ENCODE measurements at places on chromosomes 2 and 18.

- no peak overlapping the region for H3K27ac ChIP-seq
- H3K36me3 ChIP-seq = no peaks in the 10 kb centered on the region
- H3K27me3 ChIP-seq = no peaks in the 10 kb centered on the region
- no peaks in the 10 kb centered on the region for H3K4me1 ChIP-seq
- DNase-seq = no peak
Measured at GRCh38 chr2:83517727-83518368, 941.2 kb downstream of the SUCLG1 start.

DNA sequence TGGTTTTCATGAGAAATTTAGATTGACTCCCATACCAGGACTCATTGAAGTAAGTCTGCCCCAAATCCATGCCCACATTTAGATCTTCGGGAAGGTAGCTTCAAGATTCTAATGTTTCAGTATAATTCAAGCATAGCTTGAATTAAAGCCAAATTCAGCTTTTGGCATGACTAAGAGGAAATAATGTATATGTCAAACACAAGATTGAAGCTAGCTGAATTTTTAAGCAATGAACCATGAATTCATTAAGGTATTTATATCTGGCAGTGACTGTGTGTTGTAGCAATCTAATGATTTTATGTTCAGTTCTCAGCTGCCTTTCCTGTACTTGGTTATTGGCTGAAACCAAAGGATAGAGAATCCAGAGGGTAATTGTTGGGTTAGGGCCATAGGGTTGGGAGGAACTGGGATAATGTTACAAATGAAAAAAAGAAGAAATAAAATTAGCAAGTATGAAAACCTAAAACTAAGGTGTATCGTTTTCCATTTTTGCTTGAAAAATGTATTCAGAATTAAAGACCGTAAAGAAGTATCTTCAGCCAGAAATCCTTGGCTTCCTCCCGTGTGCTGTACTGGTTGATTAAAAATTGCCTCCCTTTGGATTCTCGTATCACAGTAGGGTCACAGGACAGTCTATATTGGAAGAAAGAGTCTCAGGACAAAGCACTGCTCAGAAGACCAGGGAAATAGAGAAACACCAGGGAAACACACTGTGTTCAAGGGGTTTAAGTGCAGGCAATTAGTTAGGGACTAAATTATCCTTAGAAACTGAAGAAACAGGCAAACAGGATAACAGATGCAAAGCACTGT lies 119.0 kb upstream of the FN1 start:
- H3K27me3 ChIP-seq = no peaks in the 10 kb centered on the region
- H3K27ac ChIP-seq = no peak overlapping the region
- no peak overlapping the region for H3K4me3 ChIP-seq
- DNase-seq = no peak

GRCh38 chr2:156158808-156159207 lies 173.7 kb downstream of the NR4A2 start:
- no peak for DNase-seq
- peaks cover 10% of the 10 kb centered on the region for H3K27me3 ChIP-seq
- H3K4me1 ChIP-seq = no peaks in the 10 kb centered on the region
- no peaks in the 10 kb centered on the region for H3K36me3 ChIP-seq

GRCh38 chr2:85057226-85057962 lies 75.8 kb upstream of the TCF7L1 start:
- peaks cover 23% of the 10 kb centered on the region for H3K4me1 ChIP-seq
- H3K27ac ChIP-seq = no peak overlapping the region
- DNase-seq = peak; percentile 23
- H3K4me3 ChIP-seq = no peak overlapping the region

DNA sequence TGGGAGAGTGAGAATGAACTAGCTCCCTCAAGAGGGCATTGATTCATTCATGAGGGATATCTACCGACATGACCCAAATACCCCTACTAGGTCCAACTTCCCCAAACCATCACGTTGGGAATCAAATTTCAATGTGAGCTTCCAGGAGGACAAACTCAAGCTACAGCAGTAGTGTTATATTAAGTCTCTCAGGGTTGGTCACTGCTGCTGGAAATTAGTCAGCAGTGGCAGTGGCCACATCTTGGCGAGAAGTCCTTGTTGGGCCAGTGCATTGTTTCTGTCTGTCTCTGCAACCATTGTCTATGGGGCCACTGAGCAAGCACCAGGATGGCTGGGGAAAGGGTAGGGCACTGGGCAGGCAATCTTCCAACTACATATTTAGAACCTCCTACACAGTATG lies 47.5 kb downstream of the THUMPD2 start:
- H3K4me3 ChIP-seq = no peak overlapping the region
- no peak for DNase-seq
- H3K4me1 ChIP-seq = peaks cover 8% of the 10 kb centered on the region
- H3K36me3 ChIP-seq = peaks cover 36% of the 10 kb centered on the region
- peaks cover 2% of the 10 kb centered on the region for H3K27me3 ChIP-seq

GRCh38 chr18:31821545-31822171 lies 61.0 kb upstream of the SLC25A52 start:
- no peaks in the 10 kb centered on the region for H3K36me3 ChIP-seq
- no peak overlapping the region for H3K4me3 ChIP-seq
- H3K27ac ChIP-seq = no peak overlapping the region
- no peaks in the 10 kb centered on the region for H3K27me3 ChIP-seq
- no peak for DNase-seq

DNA sequence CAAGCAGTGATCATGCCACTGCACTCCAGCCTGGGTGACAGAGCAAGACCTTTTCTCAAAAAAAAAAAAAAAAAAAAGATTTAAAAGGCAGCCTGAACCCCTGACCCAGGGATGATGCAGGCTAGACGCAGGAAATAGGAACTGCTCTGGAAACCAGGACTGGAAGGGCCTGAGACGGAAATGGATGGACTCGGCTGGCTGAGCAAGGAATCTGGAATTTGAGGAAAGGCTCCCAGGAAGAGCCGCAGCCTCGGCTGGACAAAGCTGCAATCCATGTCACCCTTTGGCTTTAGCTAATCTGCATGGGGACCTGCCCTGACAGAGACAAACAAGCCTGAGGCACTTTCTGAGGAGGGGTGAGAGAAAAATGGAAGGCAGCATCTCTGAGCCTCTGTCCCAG lies 55.0 kb upstream of the DAPL1 start:
- no peak overlapping the region for H3K27ac ChIP-seq
- H3K36me3 ChIP-seq = no peaks in the 10 kb centered on the region
- H3K27me3 ChIP-seq = peaks cover 8% of the 10 kb centered on the region
- peaks cover 3% of the 10 kb centered on the region for H3K4me1 ChIP-seq
- H3K4me3 ChIP-seq = no peak overlapping the region
- no peak for DNase-seq

DNA sequence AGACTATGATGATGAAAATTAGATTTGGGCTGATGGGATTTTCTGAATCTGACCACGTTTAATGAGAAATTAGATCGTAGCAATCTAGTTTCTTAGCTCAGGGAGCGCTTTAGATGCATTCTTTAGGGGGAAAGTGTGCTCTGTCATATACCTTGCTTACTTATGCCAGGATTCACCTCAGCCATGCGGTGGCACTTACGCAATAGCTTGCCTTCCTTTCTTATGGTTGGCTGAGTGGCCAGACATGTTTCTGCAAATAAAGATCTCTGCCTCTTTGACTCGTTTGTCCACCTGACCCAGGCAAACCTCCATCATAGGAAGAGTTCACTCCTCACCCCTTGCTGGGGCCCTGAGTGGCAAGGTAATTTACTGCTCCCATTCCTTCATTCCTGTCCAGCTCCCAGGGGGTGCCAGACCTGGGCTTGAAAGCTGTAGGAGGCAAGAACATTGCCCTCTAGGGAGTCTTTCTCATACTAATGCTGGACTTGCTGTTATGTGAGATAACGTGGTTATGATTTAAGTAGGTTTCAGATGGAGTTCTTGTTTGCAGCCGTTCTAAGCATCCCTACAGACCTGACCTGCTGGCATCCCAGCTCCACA lies 57.1 kb downstream of the FBLN7 start:
- H3K27ac ChIP-seq = no peak overlapping the region
- no peaks in the 10 kb centered on the region for H3K27me3 ChIP-seq
- H3K4me3 ChIP-seq = no peak overlapping the region
- H3K4me1 ChIP-seq = peaks cover 28% of the 10 kb centered on the region
- no peak for DNase-seq

DNA sequence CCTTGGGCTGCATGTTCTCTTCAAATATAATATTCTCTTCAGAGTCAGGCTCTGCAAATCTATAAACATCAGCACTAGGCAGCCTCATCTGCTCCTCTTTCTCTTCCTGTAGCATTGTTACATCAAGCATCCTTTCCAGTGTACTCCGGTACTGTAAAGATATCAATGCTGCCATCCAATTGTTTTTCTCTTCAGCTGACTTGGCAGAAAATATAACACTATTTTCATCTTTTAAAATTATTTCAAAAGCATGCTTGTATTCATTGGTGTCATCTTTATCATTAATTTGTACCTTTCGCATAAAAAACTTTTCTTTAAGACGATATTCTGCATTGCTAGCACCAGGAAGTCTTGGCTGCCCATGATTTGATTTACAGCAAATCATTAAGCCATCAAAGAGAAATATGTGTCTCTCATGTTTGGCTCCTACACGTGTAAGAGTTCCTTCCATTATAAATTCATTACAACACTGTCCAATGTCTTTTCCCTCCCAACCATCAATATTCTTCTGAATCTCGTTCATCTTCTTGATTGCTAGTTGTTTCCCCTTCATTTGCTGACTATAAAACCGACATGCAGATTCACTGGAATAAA lies 98.1 kb downstream of the SOS1 start:
- peaks cover 2% of the 10 kb centered on the region for H3K4me1 ChIP-seq
- no peak for DNase-seq
- no peak overlapping the region for H3K4me3 ChIP-seq
- no peak overlapping the region for H3K27ac ChIP-seq
- H3K36me3 ChIP-seq = peaks cover 7% of the 10 kb centered on the region

DNA sequence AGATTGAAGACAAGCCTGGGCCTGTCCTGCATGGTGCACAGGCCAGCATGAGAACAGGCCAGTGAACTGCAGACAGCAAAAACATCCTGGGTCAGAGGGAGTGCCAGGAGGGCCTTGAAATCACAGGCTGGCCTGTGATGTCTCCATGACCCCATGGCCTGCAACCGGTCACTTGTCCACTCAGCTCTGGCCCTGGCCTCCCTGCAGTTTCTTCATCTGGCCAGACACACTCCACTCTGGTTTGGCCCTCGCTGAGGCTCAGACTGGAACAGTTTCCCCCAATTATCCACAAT lies 12.6 kb downstream of the CYRIA start:
- no peak overlapping the region for H3K4me3 ChIP-seq

- no peak overlapping the region for H3K27ac ChIP-seq
- H3K36me3 ChIP-seq = peaks cover 4% of the 10 kb centered on the region
- DNase-seq = no peak
- H3K4me1 ChIP-seq = peaks cover 2% of the 10 kb centered on the region
- no peaks in the 10 kb centered on the region for H3K27me3 ChIP-seq
Measured at GRCh38 chr18:74271635-74272034, 20.1 kb downstream of the CYB5A start.

DNA sequence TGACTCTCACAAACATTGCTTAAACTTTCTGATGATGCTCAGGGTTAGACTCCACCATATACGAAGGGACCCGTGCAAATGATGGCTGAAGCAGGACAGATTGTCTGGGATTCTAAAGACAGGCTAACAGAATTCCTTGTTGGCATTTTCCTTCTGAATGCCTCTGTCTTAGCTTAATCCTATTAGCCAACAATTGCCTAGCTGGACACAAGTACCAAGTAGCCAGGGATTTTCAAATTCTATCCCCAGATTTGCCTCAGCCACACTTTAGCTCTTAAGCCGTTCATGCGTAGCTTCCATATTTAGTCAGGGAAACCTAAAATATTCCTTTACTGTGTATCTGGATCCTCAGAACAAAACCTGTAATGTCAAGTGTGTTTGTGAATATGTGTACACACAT lies 40.0 kb downstream of the COL4A3 start:
- no peaks in the 10 kb centered on the region for H3K36me3 ChIP-seq
- H3K27me3 ChIP-seq = peaks cover 18% of the 10 kb centered on the region
- no peak overlapping the region for H3K4me3 ChIP-seq

GRCh38 chr2:107592280-107592624 lies 234.4 kb upstream of the RGPD4 start:
- H3K27ac ChIP-seq = no peak overlapping the region
- H3K4me3 ChIP-seq = no peak overlapping the region
- no peak for DNase-seq
- H3K36me3 ChIP-seq = no peaks in the 10 kb centered on the region
- no peaks in the 10 kb centered on the region for H3K4me1 ChIP-seq
- no peaks in the 10 kb centered on the region for H3K27me3 ChIP-seq

DNA sequence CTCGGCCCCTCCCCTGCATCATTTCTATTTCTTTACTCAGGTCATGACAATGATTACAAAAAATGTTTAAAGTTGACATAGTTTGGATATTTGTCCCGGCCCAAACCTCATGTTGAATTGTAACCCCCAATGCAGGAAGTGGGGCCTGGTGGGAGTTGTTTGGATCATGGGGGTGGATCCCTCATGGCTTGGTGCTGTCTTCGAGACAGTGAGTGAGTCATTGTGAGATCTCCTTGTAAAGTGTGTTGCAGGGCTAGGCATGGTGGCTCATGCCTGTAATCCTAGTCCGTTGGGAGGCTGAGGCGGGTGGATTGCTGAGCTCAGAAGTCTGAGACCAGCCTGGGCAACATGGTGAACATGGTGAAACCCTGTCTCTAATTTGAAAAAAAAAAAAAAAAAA lies 9.2 kb upstream of the MAP4K4 start:
- no peak overlapping the region for H3K4me3 ChIP-seq
- no peaks in the 10 kb centered on the region for H3K27me3 ChIP-seq

DNA sequence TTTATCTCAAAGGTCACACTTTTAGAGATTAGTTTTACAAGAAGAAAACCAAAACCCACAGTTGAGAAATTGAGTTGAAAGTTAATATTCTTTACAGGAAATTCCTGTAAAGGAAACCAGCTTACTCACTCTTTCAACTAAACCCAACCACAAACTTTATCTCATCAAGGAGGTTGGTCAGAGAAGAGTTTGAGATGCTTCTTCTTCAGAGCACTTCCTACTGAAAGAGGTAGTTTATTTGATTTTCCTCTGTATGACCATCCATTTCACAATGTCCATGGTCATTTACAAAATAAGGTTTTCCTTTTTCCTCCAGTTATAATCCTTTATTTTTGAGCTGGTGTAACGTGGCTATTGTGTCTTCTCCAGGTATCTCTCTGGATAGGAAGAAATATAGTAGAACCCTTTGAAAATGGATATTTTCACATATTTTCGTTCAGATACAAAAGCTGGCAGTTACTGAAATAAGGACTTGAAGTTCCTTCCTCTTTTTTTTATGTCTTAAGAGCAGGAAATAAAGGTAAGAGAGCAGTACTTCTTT lies 4.5 kb upstream of the IL18RAP start:
- no peak for DNase-seq
- H3K27ac ChIP-seq = peak overlapping the region; percentile 98
- H3K4me3 ChIP-seq = peak overlapping the region; percentile 74
- peaks cover 20% of the 10 kb centered on the region for H3K36me3 ChIP-seq
- peaks cover 59% of the 10 kb centered on the region for H3K4me1 ChIP-seq
- H3K27me3 ChIP-seq = no peaks in the 10 kb centered on the region

DNA sequence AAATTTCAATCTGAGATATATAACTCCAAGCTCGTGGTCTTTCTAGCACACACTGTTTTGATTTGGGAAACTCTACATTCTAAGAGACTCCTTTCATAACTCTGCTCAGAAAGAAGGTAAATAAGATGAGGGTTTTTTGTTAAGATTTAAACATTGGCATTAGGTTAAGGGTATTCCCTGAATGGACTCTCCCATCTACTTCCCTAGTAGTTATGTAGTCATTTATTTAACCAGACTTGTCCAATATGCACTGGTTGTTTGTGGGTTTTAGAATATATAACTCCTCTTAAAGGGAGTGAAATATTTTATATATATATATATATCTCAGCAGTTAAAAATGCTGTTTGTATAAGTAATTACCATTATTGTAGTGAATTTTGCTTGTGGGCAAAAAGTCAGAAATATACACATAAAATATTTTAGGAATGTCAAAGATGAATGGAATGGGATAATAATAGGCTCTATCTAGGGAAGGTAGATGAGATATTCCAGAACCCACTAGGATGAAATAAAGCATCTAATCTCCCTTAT lies 61.5 kb upstream of the WDR75 start:
- H3K4me3 ChIP-seq = no peak overlapping the region
- DNase-seq = no peak
- no peaks in the 10 kb centered on the region for H3K27me3 ChIP-seq

Data from activated CD8-positive, alpha-beta T cell treated with anti-CD3 and anti-CD28 coated beads for 36 hours (primary cell).